ENCODE measurements at places on chromosomes 13 and 19.

DNA sequence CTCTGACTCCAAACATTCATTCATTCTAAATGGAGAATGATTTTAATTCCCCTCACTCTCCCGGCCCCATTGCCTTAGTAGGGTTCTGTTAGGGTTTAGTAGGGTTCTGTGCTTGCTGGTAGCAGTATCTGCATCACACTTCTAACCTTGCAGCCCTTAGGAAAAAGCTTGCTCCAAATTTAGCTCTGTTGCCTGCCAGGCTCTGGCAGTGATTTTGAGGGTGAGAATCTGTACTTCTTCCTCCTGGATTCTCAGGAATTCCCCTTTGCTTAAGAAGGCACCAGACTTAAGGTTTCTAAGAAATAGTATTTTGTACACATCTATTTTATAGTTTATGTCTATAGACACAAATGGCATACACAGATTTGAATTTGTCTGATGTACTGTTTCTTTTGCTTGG, 14.7 kb downstream of the B3GLCT start:
- no peak for DNase-seq

DNA sequence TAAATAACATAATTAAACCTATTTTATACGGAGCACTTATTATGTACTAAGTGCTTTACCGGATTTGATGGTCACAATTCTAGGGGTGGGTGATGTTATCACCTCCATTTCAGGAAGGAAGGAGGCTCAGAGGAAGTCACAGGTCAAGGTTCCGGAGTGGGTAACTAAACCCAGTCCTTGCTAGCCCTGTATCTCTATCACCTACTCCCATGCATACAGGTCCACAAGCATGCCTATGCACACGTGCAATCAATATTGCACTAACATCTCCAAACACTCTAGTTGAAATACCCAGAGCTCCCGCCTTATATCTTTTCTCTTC, 17.8 kb upstream of the FOSB start:
- no peak for DNase-seq

GRCh38 chr13:51231456-51231855, 9.3 kb downstream of the FAM124A start:
- DNase-seq: no peak

- DNase-seq: no peak
Measured at GRCh38 chr13:109816112-109816807, 29.9 kb upstream of the IRS2 start.

- DNase-seq: no peak
Measured at GRCh38 chr13:39335721-39336120, 267.3 kb downstream of the LHFPL6 start.

DNA sequence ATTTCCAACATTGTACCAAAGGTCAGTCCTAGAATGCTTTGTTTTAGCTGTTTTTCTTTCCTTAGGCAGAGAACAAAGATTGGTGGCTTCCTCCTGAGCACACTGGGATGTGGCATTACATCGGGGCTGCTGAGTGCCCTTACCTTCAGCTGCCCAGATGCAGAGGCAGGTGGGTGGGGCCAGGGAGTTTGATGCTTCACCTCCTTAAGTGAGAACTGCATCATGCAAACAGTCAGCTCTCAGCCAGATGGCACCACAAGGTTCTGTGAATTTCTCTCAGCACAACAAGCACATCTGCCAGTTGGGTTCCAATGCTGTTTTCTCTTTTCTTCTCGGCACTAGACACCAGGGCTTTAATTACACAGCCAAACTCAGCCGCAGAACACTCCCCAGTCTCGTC, 87.4 kb upstream of the UBL3 start:
- DNase-seq: no peak

DNA sequence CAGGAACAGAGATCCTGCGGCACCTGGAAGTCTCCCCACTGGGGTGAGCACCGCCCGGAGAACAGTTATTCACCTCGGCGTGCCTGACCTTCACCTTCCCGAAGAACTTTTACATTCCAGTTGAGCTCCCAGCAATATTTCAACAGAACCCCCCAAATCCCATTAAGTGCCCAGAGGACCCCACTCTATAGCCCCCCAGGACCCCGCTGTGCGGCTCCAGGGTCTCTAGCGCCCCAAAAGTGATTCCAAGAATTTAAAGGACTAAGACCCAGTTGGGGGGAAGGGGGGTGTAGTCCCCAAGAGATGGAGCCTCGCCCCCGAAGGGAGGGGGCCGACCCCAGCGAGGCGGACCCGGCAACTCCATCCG, 480 bp downstream of the GPR108 start:
- no peak for DNase-seq

DNA sequence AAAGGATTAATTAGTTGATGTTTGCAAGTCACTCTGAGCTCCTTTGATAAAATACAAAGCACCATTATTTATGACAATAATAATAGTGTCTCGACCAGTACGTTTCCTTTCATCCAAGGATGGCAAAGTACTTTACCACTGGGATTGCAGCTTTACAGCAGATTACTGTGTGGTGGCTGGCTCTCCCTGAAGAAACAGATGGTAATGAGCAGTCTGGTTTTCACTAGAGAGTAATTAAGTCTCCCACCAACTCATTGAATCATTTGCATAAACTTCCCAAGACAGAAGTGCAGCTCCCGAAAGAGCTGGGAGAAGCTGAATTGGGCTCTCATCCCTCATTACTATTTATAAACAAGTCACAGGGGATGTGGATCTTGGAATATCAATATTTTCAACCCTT, 48.7 kb downstream of the KLF5 start:
- no peak for DNase-seq

GRCh38 chr19:17235971-17236777, 9.5 kb downstream of the NR2F6 start:
- DNase-seq: no peak

DNA sequence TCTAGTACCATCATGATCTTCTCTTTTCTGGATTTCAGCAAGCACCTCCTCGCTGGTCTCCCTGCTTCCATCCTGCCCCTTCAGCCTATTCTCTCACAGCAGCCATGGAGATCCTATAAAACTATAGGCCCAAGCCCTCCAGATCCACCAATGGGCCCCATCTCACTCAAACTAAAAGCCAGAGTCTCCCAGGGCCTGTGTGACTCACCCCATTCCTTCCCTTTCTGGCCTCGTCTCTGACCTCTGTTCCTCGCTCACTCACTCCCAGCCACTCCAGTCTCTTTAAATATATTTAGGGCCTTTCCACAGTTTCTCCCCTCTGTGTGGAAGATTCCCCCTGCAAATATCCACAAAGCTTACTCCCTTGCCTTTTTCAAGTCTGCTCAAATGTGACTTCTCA, 89.7 kb downstream of the HSPH1 start:
- DNase-seq: no peak

DNA sequence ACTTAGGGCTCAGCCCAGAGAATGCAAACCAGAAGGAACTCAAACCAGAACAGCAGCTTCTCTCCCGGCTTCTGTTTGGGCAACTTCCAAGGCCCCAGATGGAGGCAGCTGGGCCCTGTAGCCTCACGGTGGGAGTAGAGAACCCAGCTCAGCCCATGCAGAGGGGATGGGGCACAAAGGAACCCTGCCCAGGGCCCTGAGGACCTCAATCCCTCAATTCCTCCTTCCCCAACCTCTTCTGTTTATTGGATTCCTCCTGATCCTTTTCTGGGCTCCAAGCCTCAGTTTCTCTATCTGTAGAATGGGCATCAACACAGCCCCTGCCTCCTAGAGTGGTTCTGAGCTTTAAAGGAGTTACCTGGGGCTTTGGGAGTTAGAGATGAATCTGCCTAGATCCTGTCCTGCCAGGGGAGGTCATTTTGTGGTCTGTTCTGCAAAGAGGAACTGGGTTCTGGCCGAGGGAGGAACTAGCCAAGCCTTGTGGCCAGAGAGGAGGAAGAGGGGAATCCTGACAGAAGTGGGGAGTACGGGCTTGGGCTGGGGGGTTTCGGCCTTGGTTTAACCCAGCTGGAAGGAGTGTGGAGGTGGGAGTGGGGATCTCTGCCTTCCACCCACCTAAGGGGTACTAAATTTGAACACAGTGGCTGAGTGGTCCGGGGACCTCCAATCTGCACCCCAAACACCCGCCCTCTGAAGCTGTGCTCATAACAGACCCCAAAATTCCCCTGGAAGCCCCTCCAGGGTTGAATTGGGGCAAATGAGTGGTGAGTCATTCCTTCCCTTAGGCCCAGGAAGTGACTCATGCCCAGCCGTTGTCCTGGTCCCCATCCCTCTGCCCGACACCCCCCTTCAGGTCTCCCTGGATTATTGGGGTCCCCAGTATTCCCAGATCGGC, 2.7 kb downstream of the ADGRE5 start:
- no peak for DNase-seq

- no peak for DNase-seq
Measured at GRCh38 chr13:50521006-50521830, 322.3 kb downstream of the DLEU7 start.

DNA sequence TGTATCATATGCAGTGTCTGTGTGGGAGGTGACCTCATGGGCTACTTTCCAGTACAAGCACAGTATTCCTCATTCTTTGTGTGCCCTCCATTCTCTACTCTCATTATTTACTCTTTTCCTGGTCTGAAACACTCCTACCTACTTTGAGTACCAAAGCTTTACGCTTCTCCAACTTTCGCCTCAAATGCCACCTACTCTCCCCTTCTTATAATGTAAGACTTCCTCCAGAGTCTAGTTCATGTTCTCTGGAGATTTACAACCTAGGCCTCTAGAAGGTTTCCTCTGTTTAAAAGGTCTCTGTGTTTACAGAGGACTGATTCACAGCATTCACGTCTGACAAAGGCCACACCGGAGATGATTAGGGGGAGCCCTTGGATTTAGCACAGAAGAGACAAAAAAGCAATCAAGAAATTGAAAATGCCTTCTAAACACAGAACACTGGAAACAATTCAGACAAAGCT, 302.0 kb downstream of the KLF12 start:
- no peak for DNase-seq

DNA sequence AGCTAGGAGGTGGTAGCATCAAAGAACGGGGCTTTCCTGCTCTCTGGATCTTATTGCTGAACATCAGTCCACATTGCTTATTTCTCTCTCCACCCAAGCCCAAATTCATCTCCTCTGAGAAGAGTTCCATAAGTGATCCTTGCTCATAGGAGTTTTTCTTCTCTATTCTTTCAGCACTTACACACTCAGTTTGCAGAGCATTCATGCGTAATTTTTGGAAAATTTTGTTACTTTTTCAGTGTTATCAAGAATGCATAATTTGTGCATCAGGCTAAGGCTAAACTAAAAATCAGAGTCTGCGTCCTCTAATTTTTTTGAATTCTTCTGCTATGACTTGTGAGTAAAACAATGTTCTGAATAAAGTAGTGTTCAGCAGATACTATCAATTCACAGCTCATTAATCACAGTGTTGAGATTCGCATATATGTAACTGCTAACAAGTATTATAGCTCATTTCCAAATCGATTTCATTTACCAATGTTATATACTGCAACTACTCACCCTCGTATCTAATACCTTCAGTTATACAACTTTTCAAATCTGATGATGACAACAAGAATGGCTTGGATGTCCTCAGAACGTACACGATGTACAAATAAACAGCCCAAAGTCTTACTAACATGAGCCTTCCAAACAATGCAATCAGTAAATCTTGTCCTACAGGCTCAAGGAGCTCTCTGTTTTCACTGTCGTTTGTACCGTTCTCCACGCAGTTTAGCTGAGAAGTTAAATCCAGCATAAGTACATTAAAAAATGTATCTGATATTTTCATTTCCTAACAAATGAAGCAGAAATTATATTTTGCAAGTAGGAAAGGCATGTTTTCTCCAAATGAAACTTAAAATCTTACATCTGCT, 36.4 kb upstream of the STARD13 start:
- DNase-seq: no peak

DNA sequence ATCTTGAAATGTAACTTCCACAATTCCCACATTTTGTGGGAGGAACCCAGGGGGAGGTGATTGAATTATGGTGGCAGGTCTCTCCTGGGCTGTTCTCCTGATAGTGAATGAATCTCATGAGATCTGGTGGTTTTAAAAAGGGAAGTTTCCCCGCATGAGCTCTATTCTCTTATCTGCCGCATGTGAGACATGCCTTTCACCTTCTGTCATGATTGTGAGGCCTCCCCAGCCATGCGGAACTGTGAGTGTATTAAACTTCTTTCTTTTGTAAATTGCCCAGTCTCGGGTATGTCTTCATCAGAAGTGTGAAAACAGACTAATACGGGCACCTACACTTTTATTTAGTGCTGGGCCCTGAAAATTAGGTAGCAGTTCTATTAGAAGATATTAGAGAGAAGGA, 45.8 kb downstream of the TNFSF13B start:
- DNase-seq: no peak

DNA sequence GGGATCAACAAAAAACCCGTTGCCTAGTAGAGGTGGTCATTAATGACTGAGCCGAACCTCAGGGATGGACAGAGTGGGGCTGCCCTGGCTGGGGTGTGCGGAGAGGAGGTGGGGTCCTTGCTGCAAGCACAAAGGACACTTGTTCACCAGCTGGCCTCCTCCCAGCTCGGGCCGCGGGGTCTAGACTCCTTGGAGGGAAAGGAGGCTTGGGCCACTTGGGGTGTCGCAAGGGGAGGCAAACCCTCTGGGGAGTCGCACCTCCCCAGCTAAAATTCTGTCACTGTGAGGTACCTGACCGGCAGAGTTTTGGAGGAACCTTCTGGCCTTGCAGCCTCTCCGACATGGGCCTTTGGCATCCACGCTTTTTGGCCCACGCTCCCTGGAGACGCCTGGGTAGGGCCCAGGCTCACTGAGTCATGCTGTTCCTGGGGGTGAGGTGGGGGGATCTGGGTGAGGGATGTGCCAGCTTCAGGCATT, 8.2 kb downstream of the KLHL26 start:
- no peak for DNase-seq

GRCh38 chr13:51451467-51452360, 1.1 kb downstream of the INTS6 start:
- no peak for DNase-seq

- DNase-seq: no peak
Measured at GRCh38 chr19:17794731-17795494, at the start of gene B3GNT3. B3GNT3 (plus strand) TSS chr19:17795138; CDS start chr19:17807808, 12,670 bp downstream.

GRCh38 chr19:8566855-8567254, 10.4 kb downstream of the MYO1F start:
- no peak for DNase-seq

DNA sequence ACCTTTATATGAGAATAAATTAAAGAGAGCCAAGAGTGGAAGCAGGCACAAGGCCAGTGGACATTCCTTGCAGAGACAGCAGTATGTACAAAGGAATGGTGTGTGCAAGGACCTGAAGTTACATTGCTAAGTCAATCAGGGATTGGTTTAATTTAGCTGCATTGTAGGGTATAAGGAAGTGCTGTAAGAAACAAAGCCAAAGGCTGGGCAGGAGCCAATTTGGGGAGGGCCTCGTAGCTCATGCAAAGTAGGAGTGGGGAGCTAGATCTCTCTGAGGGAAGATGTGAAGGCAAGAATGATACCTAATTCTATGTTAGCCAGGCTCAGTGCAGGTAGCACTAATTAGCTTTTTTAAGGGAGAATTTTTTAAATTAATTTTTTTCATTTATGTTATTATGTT, 76.7 kb downstream of the SLAIN1 start:
- no peak for DNase-seq

DNA sequence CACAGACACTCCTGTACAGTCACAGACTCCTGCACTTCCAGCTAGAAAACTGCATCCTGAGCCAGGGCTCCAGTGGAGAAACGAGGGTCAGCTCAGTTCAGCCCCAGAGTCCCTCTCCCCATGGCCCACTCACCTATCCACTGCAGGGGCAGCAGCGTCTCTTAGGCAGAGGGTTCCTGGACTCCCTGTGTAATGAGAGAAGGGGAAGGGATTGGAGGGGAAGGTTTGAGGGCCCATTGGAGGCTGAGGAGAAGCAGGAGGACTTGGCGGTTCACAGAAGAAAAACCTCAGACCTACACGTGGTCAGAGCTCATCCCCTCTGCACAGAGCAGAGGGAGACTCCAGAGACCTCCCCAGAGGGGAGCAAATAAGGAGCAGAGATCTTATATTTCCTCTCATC, 9.2 kb upstream of the CEACAM18 start:
- no peak for DNase-seq

GRCh38 chr13:20136781-20137703, 23.8 kb downstream of the GJA3 start:
- no peak for DNase-seq

Measured in BJ (cell line).